ENCODE measurements at places on chromosomes 12 and 14.
A peak's percentile ranks its signal among the peaks of the same experiment; 100 is the strongest.

- no peak for DNase-seq
Measured at GRCh38 chr12:3230758-3231375, 153.7 kb downstream of the TSPAN9 start.

DNA sequence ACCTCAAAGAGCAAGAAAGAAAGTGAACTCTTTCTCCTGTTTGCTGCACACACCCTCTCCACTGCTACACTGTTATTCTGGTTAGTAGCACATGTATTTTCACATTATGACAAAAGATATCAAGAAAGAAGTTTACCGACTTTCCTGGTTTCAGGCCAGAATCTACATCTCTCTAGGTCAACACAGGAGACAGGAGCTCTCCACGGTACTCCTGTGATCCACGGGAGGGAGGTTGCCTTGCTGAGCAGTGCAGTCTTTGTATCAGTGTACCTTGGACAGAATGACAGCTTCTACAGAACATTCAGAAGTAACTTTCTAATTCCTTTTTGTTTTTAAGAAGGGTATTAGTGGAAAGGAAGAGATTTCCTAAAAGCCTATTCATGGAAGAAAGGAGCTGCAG is 805.6 kb downstream of the NRXN3 start:
- DNase-seq: no peak

DNA sequence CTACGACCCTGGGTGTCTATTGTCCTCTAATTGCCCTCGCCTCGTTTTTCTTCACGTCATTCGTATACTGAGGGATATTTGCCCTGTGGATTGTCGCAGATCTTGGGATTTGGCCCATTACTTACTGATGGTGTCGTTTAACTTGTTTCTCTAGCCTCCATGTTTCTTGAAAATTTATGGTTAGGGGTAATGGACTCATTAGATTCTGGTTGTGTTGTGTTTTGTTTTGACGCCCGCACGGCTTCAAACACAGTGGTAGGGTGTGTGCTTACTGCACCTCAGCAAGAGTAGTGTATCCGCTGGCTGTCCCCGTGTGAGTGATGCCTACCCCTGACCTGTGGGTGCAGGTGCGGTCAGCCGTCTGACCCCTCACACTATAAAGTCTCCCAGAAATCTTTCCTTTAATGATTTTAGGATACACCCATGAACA is 874 bp upstream of the RNU6-8 start:
- DNase-seq: no peak

DNA sequence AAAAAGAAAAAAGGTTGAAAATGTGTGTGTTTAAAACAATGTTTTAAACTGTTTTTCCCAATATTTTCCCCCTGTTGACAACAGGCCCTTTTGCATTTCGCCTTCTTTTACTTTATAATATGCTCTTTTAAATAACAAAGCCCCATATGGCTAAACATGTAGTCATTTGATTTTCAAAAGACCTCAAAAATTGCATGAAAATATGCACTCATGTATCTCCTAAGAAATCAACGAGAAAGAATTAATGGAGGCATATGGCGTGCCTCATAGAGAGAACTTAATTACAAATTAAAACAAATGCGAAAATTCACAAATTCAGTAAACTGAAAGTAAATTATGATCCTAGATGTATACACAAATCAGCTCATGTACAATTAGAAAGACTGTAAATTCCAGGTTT is 202.6 kb upstream of the FOXN3 start:
- no peak for DNase-seq

- DNase-seq: no peak
Measured at GRCh38 chr14:65042731-65043372, 56.2 kb downstream of the FNTB start.

- no peak for DNase-seq
Measured at GRCh38 chr12:11761869-11762567, 112.5 kb downstream of the ETV6 start.

DNA sequence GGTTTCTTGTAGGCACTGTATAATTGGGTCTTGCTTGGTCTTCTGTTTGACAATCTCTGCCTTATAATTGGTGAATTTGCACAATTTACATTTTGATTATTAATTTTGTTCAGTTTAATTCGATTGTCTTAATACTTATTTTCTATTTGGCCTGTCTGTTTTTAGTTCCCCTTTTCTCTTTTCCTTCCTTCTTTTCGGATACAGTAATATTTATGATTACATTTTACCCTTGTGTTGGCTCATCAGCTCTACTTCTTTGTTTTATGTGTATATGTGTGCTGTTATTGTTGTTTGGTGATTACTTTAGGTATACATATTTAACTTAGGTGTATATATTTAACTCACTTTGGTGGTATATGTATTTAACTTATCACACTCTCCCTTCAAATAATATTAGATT is 12.8 kb upstream of the BEGAIN start:
- DNase-seq: no peak

DNA sequence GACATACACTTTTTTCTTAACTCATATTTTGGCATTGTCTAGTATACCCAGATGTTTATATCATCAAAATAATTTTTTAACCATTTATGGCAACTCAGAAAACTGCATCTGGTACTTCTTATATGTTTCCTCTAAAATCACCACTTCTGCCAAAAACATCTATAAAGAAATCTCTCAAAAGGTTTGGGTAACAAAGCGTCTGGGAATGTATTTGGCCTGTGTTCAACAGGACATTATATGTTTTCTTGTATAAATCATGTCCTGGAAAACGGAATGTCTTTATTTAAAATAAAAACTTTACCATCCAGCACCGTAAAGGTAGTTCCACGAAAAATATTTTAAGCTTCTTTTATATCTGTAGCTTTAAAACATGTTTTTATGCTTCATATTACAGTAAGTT is 36.1 kb upstream of the FBLN5 start:
- peak; percentile 79 for DNase-seq

- peak; percentile 65 for DNase-seq
Measured at GRCh38 chr12:88471331-88472045, 108.8 kb downstream of the KITLG start.

DNA sequence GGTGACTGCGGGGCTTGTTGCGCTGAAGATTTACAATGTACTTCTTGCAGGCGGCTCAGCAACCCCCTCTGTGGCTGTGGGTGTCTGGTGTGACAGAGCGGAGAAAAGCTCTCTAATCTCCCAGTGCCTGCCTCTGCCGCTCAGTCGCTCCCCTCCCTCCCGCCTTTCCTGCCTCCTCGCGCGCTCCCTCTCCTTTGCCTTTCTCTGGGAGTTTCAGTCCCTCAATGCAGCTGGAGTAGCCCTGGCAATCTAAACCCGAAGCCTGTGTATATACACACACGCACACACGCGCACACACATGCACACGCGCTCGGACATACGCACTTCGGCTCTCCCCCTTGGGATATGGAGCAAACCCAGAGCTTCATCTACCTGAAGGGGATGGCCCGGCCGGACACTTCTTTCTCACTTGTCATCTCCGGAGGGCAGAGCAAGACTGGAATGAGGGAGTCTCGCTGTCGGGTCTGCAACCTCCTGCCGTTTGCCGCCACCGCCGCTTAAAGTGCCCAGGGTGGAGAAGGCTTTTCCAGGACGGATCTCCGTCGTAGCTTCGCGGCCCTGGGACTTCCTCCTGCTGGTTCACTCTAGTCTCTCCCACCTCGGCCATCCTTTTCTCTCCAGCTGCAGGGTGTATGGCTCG is 599 bp upstream of the TRHDE start:
- DNase-seq: peak; percentile 67

DNA sequence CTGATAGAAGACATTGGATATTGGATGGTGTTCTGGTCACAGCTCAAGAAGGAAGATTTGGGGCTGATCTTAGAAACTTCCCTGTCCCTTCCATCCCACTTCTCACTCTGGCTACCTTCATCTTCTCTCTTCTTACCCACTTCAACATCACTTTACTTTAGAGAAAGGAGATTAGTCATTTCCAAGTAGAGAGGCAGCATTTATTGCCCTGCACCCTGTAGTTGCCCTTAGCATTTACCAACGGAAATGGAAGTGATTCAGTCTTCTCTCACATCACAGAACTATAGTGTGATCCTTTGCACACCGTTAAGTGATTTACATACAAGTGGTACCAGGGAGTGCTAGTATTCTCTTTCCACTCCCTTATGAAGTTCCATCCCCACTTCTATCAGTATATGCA is 52.4 kb downstream of the PHLDA1 start:
- DNase-seq: peak; percentile 42

DNA sequence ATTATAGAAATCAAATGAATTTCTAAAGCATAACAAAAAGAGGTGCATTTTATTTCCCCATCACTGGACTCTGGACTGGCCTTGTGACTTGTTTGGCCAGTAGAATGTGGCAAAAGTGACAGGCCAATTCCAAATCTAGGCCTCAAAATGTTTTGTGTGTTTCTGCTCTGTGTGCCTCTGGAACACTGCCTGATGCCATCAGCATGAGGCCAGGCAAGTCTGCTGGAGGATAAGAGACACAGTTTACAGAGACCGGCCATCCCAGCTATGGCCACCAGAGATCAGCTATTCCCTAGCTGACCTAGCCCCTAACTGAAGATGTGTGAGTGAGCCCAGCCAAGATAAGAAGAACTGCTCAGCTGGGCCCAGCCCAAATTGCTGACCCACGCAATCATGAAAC is 32.9 kb downstream of the ASCL1 start:
- DNase-seq: no peak

DNA sequence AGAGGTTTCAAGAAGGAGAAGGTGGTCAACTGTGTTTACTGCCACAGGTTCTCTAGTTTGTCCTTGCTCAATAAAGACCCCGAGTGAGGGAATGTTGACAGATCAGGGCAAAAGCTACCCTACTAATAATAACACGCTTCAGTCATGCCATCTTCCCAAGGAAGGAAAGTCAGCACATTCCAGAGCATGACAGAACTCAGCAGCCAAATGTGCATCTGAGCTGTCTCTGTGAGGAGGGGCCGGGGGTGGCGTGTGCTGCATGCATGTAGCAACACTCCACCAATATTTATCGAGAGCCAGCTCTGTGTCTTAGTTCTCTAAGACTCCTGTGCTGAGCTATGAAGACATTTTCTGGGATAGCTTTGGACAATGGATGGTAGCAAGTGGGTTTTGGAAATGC is 260.4 kb downstream of the DPF3 start:
- peak; percentile 71 for DNase-seq

- DNase-seq: no peak
Measured at GRCh38 chr12:7844116-7844515, 28.6 kb downstream of the SLC2A14 start.

DNA sequence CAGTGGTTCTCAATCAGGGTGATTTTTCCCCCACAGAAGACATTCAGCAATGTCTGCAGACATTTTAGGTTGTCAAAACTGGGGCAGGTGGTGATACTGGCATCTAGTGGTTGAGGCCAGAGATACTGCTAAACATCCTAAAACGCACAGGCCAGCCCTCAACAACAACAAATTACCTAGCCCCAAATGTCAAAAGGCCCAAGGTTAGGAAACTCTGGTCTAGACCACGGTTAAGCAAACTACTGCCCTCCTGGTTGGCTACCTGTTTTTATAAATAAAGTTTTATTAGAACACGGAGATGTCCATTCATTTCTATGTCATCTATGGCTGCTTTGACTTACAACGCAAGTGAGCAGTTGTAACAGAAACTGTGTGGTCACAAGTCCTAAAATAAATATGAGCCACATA is 186.7 kb downstream of the EFCAB11 start:
- DNase-seq: peak; percentile 51

- DNase-seq: no peak
Measured at GRCh38 chr14:102508410-102508773, 1.2 kb downstream of the ANKRD9 start.

All from fibroblast of skin of abdomen (primary cell).